Left ventricle myocardium superior (tissue), 1 donor: ENCODE measurements at places on chromosomes 12 and 14.

GRCh38 chr12:77537663-77538062 is 293.0 kb upstream of the NAV3 start:
- no peak for DNase-seq

DNA sequence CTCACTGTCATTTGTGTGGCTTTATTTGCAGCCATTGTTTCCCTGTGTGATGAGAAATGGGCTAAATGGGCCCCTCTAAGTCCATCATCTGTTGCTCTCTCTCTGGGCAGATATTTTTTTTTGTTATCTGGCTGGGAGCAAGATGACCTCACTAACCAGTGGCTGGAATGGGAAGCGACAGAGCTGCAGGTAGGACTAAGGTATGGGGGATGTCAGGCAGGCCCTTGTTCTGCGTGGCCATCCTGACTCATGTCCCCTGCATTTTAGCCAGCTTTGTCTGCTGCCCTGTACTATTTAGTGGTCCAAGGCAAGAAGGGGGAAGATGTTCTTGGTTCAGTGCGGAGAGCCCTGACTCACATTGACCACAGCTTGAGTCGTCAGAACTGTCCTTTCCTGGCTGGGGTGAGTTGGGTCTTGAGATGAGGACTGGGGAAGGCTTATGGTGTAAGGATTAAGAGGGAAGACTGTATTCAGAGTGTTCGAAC is 1.3 kb downstream of the MARS1 start:
- no peak for DNase-seq

DNA sequence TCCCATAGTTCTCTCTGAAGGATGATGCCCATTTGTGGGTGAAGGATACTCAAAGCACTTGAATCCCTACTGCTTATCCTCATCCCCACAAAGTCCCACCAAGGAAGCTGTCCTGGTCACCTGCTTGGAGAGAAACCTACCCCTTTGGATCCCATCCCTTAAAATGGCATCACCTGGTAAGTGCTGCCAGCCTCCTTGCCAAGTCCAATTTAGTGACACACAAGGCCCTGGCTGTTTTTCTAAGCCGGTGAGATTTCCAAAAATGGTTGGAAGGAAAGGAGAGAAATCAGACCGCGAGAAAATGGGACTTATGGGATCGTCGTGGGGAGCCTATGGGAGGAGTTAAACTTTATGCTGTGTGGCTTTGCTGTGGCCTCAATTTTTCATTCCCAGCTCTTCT is 358.2 kb downstream of the FUT8 start:
- DNase-seq: no peak

GRCh38 chr14:90675399-90675798 is 140.8 kb downstream of the TTC7B start:
- DNase-seq: no peak

GRCh38 chr12:54164387-54165145 is 24.2 kb downstream of the SMUG1 start:
- DNase-seq: no peak

GRCh38 chr12:66320996-66321395 is 18.7 kb downstream of the HELB start:
- DNase-seq: no peak

GRCh38 chr12:53927220-53928029 is 11.2 kb upstream of the HOXC13 start:
- no peak for DNase-seq

- no peak for DNase-seq
Observed at GRCh38 chr14:59186306-59186705, 2.2 kb upstream of the DAAM1 start.

GRCh38 chr14:35949920-35950513 is 123.9 kb downstream of the BRMS1L start:
- DNase-seq: no peak

GRCh38 chr14:58215191-58215914 is 15.4 kb downstream of the ACTR10 start:
- no peak for DNase-seq
